ENCODE measurements at places on chromosomes 1 and 21. TPM values are rescaled to one million over a fixed set of nuclear protein-coding genes. Genes with fewer than 3 reads are reported as not detected.
A peak's percentile ranks its signal among the peaks of the same experiment; 100 is the strongest.

The HSF2BP gene
- 3.2 TPM for total RNA-seq

The AADACL4 gene
- not detected for total RNA-seq

The SLC22A15 gene
- total RNA-seq = 10.3 TPM

The FCRL3 gene
- not detected for total RNA-seq

The FCER1G gene
- total RNA-seq = 0.91 TPM

The AGBL4 gene
- not detected for total RNA-seq

GRCh38 chr21:35697321-35697808 lies 363.0 kb downstream of the SETD4 start:
- H3K4me1 ChIP-seq = peaks cover 5% of the 10 kb centered on the region
- no peaks in the 10 kb centered on the region for H3K36me3 ChIP-seq
- peaks cover 9% of the 10 kb centered on the region for H3K27me3 ChIP-seq
- DNase-seq = peak; percentile 35
- no peak overlapping the region for H3K27ac ChIP-seq

- H3K36me3 ChIP-seq = no peaks in the 10 kb centered on the region
- peaks cover 29% of the 10 kb centered on the region for H3K4me1 ChIP-seq
- no peak overlapping the region for H3K27ac ChIP-seq
- no peaks in the 10 kb centered on the region for H3K27me3 ChIP-seq
- no peak overlapping the region for H3K4me3 ChIP-seq
Measured at GRCh38 chr1:41478118-41478748, 6.2 kb downstream of the EDN2 start.

DNA sequence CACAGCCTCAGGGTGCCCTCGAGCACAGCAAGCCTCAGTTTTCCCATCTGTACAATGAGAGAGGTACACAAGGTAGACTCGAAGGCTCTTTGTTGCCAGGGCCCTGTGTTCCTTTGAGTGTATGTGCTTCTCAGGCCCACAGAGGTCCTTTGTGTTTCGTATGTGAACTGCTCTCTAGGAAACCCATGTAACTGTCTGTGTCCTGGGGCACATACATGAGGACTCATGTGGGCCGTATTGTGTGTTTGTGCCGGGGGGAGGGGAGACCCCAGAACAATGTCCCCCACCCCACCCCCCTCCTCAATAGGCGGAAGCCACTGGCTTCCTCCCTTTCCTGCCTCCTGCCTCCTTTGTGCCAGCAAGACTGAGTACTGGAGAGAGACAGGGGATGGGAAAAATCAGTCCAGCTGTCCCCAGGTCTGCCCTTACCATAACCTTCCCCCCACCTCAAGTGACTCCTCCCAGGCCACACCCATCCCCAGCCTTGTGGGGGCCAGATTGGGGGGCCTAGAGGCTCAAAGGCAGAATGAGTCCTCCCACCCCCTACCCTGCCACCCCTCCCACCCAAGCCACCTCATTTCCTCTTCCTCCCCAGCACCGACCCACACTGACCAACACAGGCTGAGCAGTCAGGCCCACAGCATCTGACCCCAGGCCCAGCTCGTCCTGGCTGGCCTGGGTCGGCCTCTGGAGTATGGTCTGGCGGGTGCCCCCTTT lies at the start of gene TIE1:
TIE1 (plus strand) TSS at position 605 of the 717 bp plus-strand sequence; CDS start at position 695, 90 bp downstream.
- H3K36me3 ChIP-seq = no peaks in the 10 kb centered on the region
- no peak within 1 kb of the TSS for H3K4me3 ChIP-seq
- no peak within 1 kb of the TSS for H3K27ac ChIP-seq
- H3K4me1 ChIP-seq = peaks cover under 1% of the 10 kb centered on the region
- no peaks in the 10 kb centered on the region for H3K27me3 ChIP-seq
- no peak for DNase-seq

DNA sequence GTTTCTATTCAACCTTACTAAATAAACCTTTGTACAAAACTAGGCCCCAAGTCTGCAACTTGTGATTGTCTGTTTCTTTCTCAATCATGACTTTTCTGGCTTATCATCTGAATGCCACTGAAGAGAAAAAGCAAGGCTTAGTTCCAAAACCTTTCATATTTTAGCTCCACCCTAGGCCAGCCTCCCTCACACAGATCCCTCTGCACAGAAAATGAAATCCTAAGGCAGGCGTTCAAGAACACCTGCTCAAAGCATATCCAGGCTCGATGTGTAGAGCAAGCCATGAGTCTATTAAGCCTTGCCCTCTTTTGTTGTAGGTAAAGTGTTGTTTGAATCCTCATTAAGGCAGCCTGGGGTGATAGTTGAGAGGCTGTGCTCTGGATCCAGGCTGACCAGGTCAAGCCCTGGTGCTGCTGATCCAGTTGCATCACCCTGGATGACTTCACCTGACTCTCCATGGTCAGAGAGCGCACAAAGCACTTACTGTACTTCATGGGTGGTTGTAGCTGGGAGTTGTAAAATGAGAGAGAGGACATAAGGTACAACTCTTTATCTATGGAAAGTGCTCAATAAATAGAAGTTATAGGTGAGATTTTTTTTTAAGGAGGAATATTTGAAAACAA lies 39.0 kb downstream of the FYB2 start:
- no peak overlapping the region for H3K4me3 ChIP-seq
- no peaks in the 10 kb centered on the region for H3K27me3 ChIP-seq
- no peak overlapping the region for H3K27ac ChIP-seq

GRCh38 chr1:204292740-204293139 lies 67.0 kb downstream of the PLEKHA6 start:
- no peak for DNase-seq
- H3K4me1 ChIP-seq = peaks cover 22% of the 10 kb centered on the region
- no peak overlapping the region for H3K4me3 ChIP-seq
- H3K36me3 ChIP-seq = no peaks in the 10 kb centered on the region
- H3K27ac ChIP-seq = no peak overlapping the region
- peaks cover 9% of the 10 kb centered on the region for H3K27me3 ChIP-seq

DNA sequence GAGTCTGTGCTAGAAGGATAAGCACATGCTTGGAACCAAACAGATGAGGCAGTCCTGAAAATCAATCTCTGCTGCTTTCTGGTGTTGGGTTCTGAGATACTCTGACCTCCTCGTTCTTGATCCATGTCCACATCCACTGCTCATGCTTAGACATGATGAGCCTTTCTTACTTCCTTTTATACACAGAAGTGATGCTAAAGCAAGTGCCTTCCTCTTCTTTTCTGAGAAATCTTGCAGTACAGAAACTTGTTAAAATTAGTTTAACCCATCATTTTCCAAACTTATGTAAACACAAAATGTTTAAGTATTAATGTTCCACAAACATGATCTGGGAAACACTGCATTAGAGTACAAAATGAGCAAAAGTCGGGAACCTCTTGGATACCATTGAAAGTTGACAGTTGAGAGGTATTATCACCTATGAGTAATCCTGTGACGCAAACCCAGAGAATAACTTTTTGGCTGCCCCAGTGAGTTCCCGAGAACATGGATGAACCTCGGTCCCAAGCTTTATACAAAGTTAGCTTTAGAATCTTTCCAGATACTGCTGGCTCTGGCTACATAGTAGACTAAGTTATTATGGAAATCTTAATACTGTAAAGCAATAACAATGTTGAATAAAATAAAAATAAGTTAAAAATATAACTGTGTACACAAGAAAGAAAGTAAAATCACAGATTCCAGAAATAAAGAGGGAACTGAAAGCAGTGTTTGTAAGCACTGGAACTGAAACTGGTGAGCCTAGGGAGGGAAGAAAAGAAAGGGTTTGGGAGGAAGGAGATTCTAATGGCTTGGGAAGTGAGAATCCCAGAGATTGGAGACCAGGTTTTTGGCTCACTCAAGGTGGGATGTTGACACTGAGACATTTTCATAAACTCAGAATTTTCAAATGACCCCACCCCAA lies 429.3 kb upstream of the RUNX1 start:
- no peak overlapping the region for H3K27ac ChIP-seq
- peaks cover 14% of the 10 kb centered on the region for H3K4me1 ChIP-seq
- no peaks in the 10 kb centered on the region for H3K36me3 ChIP-seq

DNA sequence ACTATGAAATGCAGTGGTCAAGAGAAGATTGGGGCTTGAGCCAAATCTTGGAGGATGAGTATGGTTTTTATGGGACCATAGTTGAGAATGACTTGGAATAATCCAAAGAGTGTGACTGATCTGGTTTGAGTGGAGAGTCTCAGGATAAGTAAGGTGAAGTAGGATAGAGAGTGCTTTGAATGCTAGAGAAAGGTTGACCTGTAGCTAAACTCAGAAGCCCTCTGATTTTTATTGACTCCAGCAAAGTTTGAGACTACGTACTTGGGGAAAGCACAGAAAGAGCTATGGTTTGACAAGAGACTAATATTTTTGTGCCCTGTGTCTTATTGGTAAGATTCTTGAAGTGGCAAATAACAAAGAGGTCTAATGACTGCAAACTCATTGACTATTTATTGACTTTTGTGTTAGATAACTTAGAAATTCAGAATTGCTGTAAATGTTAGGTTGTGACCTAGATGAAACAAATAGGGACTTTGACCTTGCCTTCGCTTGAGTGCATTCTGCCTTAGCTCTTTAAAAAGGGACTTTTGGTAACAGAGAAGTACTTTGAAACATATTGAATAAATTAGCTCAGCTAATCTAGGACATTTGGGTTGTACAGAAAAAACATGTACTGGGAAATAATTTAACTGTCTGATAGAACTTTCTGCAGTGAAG lies 35.1 kb downstream of the UAP1 start:
- H3K27me3 ChIP-seq = no peaks in the 10 kb centered on the region
- H3K36me3 ChIP-seq = peaks cover 72% of the 10 kb centered on the region
- H3K4me1 ChIP-seq = no peaks in the 10 kb centered on the region
- no peak overlapping the region for H3K27ac ChIP-seq
- no peak for DNase-seq
- no peak overlapping the region for H3K4me3 ChIP-seq

- no peaks in the 10 kb centered on the region for H3K36me3 ChIP-seq
- DNase-seq = no peak
- H3K27me3 ChIP-seq = no peaks in the 10 kb centered on the region
- no peak overlapping the region for H3K27ac ChIP-seq
- no peaks in the 10 kb centered on the region for H3K4me1 ChIP-seq
Measured at GRCh38 chr1:61828805-61829204, 86.5 kb downstream of the PATJ start.

- H3K36me3 ChIP-seq = peaks cover 34% of the 10 kb centered on the region
- peak overlapping the region; percentile 91 for H3K27ac ChIP-seq
- H3K4me3 ChIP-seq = peak overlapping the region; percentile 75
- no peaks in the 10 kb centered on the region for H3K27me3 ChIP-seq
- H3K4me1 ChIP-seq = peaks cover 21% of the 10 kb centered on the region
Measured at GRCh38 chr1:154962156-154962749, 671 bp upstream of the PYGO2 start.

DNA sequence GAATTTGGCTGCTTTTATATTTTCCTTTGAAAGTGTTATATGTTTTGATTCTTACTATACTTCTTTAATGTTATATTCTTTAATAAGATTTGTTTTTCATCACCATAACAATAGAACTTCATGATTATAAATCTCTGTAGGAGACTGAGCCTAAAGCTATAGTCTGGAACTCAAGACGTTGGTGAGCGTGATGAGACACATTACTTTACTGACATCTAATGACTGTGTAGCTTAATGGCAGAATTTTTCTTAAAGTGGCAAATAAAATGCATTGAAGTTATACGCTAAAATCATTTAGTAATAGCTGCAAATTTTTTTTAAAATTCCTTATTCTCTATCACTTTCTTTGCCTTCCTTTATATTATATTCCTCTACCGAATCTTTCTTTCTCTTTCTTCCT lies 56.1 kb upstream of the HAO2 start:
- peaks cover 30% of the 10 kb centered on the region for H3K27me3 ChIP-seq
- no peaks in the 10 kb centered on the region for H3K4me1 ChIP-seq
- H3K36me3 ChIP-seq = no peaks in the 10 kb centered on the region
- no peak overlapping the region for H3K27ac ChIP-seq
- DNase-seq = no peak

DNA sequence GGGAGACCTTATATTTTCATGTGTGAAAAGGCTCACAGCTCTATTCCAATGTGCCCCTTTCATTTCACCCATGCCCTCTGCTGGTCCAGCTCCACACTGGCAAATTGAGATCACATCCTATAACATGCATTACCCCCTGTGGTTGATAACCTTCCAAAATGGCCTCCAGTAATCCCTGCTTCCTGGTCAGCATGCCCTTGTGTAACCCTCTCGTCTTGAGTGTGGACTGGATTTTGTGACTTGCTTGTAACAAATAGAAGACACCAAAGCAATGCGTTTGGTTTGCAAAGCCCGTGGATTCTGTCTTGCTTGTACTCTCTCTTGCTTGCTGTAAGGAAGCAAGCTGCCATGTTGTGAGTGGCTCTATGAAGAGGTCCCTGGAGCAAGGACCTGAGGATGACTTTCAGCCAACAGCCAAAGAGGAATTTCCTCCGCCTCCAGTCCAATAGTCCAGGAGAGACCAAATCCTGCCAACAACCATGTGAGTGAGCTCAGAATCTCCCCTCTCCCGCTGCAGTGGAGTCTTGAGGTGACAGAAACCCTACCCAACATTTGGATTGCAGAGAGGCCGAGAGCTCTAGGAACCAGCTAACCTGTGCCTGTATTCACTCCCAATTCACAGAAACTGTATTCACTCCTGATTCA lies 17.4 kb downstream of the KCNA10 start:
- H3K27ac ChIP-seq = no peak overlapping the region
- DNase-seq = no peak
- no peaks in the 10 kb centered on the region for H3K36me3 ChIP-seq
- H3K4me3 ChIP-seq = no peak overlapping the region
- H3K4me1 ChIP-seq = no peaks in the 10 kb centered on the region
- peaks cover 10% of the 10 kb centered on the region for H3K27me3 ChIP-seq

DNA sequence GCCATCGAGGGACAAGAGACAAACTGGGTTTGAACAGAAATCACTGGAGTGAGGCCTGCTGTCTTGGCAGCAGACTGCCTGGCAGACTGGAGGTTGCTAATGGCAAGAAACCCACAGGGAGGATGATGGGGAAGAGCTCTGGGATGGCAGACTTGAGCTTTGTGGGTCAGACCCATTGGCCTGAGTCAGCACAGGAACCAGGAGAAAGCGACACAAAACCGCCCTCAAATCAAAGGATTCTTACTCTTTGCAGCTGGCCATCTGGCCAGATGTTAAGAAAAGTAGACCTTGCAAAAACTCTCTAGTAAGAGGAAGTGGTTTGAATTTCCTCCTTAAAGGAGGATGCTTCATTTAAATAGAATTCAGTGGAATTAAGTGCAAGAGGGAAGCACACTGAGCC lies 195.2 kb upstream of the JUN start:
- H3K4me3 ChIP-seq = no peak overlapping the region
- DNase-seq = no peak
- H3K36me3 ChIP-seq = no peaks in the 10 kb centered on the region
- no peaks in the 10 kb centered on the region for H3K27me3 ChIP-seq
- H3K27ac ChIP-seq = no peak overlapping the region
- peaks cover 4% of the 10 kb centered on the region for H3K4me1 ChIP-seq

- H3K27ac ChIP-seq = no peak overlapping the region
- no peak for DNase-seq
- no peaks in the 10 kb centered on the region for H3K4me1 ChIP-seq
- peaks cover 74% of the 10 kb centered on the region for H3K27me3 ChIP-seq
Measured at GRCh38 chr1:75136195-75136815, 2.1 kb downstream of the LHX8 start.

- H3K27ac ChIP-seq = peak overlapping the region; percentile 69
- peaks cover 9% of the 10 kb centered on the region for H3K4me1 ChIP-seq
- DNase-seq = peak; percentile 72
Measured at GRCh38 chr1:179310291-179310690, 16.7 kb downstream of the SOAT1 start.
